Activated naive CD4-positive, alpha-beta T cell treated with anti-CD3 and anti-CD28 coated beads, Interleukin-2, amount 50 U/mL, for 72 hours (primary cell): ENCODE measurements at places on chromosomes 12 and 14. TPM values are rescaled to one million over a fixed set of nuclear protein-coding genes. Genes with fewer than 3 reads are reported as not detected.

The PXN gene
- 49.8 TPM for total RNA-seq

- DNase-seq = no peak
Observed at GRCh38 chr12:28248555-28249145, 58.4 kb downstream of the CCDC91 start.

The CACNA2D4 gene
- 3.8 TPM for total RNA-seq

GRCh38 chr12:62581288-62582064 lies 114.8 kb downstream of the MON2 start:
- no peak for DNase-seq

DNA sequence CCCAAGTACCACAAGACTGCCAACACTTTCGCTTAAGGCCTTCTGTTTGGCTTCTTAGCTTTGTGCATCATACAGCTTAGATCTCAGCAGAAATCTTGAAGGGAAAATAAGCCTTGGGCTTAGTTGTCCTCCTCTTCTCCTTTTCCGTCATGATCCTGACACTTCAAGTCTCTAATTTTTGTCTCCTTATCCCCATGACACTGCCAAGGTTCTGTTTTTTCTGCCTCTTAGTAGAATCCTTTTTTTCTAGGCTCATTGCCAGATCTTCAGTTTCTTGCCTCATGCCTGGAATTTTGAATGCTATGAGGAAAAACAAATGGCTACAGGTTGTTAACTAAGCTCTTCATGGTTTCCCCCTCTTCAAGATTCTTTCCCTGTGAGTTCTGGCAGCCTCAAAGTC lies 450.4 kb downstream of the LRFN5 start:
- no peak for DNase-seq

GRCh38 chr14:76872796-76873432 lies 46.7 kb downstream of the LRRC74A start:
- peak; percentile 71 for DNase-seq

DNA sequence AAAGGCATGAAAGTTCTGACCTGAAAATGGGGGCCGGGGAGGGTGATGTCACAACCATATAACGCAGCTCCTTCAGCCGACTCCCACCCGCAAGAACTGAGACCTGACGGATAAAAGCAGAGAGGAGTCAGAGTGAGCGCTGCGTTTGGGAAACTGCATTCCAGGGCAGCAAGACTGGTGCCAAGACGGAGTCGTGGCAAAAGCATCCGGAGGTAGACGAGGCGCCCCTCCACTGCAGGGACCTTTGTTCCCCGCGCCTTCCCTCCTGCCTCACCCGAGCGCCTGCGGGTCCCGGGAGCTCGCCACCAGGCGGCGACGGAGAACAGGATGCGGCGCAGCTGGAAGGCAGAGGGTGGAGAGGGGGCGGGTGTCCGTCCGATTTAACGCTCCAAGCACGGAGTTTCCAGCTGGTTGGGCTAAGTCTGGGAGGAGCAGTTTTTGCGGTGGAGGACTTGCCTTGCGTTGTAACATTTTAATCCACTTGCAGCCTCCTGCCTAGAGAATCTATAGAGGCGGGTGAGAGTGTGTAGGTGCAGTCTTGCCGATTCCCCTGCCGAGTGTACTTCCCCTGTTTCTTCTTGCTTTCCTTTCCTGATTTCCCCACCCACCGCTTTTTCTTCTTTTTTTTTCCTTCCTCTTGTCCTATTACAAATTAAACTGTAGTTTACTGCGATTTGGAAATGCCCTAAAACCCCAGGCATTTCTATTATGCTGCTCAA lies 1.2 kb upstream of the CPNE8 start:
- DNase-seq = peak; percentile 77

The CATSPERB gene
- 0.50 TPM for total RNA-seq

DNA sequence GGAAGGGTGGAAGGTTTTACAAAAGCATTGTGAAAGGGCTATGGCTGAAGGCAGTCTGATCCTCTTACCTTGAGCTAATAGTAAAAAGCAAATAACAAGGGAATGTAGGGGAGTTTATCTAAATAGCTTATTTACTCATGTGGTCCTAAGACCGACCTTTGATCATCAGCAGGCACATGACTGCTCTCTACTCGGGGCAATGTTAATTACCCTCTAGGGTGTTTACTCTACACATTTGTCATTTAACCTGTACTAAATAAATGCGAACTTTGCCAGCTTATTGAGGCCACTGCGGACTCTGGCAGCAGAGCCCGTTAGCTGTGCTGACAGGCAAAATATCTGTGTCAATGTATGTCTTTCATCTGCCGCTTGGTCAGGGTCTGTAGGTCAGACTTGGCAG lies 768.3 kb upstream of the ATXN7L3B start:
- DNase-seq = no peak

GRCh38 chr14:24032727-24033418 lies 18.9 kb upstream of the CARMIL3 start:
- DNase-seq = no peak

The GARIN6 gene
- not detected for total RNA-seq

The ENDOU gene
- not detected for total RNA-seq

DNA sequence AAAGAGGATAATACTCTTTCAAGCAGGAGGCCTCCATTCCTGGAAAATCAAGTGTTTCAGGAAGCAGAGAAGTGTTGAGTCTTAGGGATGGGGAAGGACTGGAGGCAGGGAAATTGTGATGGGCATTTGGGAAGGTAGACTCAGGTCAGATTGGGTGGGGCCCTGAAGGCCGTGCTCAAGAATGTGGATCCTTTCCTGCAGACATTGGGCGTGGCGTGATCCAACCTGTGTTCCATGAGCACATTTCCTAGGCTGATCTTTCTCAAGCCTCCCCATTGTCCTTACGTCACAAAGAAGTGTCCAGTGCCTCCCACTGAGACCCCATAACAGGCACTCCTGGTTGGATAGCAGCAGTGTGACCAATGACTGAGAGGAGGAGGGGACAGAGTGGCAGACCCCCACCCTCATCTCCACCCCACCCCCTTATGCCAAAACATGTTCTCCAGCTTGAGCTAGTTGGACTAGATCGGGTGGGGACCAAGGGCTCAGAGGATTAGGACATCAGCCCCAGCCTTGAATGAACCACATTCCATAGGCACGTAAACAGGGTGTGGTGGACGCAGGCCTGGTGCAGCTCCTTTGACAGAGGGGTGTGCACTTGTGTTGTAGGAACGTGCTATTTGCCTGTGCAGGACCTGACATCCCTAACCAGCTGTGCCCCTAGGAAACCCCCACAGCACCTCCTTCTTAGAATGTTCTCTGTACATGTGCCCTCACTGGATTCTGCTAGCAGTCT lies 76.8 kb downstream of the TTC9 start:
- no peak for DNase-seq

DNA sequence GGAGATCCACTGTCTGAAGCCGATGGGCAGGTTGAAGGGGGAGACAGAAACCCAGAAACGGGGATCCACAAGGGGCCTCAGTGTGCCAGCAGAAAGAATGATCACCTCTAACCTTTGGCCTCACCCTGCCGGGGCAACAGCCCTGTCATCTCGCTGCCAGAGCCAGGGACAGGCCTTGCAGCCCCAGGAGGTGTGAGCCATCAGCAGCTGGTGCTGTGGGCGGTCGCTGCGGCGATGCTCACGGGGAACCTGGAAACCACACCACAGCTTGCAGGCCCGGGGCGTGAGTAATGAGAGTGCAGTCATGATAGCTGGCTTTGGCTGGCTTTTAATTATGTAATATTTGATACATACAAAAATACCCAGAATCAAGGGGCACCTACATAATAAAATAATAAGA lies 4.7 kb upstream of the TTC7B start:
- peak; percentile 76 for DNase-seq

The ANP32D gene
- total RNA-seq = not detected

The SCARB1 gene
- total RNA-seq = 15.3 TPM

The MSI1 gene
- total RNA-seq = not detected

The OTOGL gene
- total RNA-seq = not detected

DNA sequence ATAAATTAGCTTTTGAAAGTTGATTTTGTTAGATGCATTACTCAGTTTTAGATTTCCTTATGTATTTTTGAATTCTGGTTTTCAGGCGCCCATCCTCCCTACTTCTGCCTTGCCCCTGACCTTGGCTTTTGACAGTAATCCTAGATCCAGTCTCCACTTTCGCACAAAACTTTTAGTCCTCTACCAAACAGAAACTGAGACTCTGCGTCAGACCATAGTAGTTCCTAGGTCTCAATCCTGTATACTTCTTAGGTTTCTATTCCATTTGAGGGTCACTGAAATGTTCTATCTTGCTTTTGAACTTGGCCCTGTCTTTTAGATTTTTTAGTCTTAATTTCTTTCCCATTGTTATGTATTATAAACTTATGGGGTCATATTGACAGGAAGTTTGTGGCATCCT lies 307.9 kb upstream of the GARIN6 start:
- DNase-seq = no peak

- DNase-seq = no peak
Observed at GRCh38 chr12:106790020-106790419, 15.5 kb downstream of the RIC8B start.

GRCh38 chr12:55974308-55974730 lies 441 bp downstream of the RAB5B start:
- peak; percentile 42 for DNase-seq

DNA sequence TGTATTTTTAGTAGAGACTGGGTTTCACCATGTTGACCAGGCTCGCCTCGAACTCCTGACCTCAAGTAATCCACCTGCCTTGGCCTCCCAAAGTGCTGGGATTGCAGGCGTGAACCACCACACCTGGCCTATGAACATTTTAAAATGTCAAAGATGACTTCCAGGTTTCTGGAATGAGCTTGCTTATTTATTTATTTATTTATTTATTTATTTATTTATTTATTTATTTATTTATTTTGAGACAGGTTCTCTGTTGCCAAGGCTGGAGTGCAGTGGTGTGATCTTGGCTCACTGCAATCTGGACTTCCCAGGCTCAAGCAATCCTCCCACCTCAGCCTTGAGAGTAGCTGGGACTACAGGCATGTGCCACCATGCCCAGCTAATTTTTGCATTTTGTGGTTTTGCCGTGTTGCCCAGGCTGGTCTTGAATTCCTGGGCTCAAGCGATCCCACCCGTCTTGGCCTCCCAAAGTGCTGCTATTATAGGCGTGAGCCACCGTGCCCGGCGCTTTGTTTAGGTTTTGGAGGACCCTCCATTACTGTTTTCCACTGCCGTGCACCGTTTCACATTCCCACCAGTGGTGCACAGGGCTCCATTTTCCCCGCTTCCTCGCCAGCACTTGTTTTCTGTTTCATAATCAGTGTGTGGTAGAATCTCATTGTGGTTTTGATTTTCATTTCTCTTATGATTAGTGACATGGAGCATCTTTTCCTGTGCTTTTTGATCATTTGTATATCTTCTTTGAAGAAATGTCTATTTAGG lies 6.4 kb upstream of the CFAP251 start:
- no peak for DNase-seq

- DNase-seq = no peak
Observed at GRCh38 chr12:92341065-92341668, 195.5 kb upstream of the BTG1 start.

DNA sequence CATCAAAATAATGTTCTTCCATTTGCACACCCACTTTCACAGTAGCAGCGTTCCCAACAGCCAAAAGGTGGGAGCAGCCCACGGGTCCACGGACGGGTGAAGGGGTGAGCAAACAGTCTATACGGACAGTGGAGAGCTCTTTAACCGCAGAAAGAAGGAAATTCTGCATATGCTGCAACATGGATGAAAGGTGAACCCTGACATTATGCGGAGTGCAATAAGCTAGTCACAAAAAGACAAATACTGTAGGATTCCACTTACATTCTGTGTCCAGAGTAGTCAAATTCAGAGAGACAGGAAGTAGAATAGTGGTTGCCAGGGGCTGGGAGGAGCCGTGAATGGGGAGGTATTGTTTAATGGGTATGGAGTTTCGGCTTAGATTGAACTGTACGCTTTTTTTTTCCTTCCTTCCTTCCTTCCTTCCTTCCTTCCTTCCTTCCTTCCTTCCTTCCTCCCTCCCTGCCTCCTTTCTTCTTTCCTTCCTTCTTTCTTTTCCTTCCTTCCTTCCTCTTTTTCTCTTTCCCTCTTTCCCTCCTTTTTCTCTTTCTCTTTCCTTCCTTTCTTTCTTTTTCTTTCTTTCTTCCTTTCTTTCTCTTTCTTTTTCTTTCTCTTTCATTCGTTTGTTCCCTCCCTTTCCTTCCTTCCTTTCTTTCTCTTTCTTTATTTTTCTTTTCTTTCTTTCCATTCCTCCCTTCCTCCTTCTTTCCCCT lies 15.8 kb upstream of the ANKRD9 start:
- no peak for DNase-seq

DNA sequence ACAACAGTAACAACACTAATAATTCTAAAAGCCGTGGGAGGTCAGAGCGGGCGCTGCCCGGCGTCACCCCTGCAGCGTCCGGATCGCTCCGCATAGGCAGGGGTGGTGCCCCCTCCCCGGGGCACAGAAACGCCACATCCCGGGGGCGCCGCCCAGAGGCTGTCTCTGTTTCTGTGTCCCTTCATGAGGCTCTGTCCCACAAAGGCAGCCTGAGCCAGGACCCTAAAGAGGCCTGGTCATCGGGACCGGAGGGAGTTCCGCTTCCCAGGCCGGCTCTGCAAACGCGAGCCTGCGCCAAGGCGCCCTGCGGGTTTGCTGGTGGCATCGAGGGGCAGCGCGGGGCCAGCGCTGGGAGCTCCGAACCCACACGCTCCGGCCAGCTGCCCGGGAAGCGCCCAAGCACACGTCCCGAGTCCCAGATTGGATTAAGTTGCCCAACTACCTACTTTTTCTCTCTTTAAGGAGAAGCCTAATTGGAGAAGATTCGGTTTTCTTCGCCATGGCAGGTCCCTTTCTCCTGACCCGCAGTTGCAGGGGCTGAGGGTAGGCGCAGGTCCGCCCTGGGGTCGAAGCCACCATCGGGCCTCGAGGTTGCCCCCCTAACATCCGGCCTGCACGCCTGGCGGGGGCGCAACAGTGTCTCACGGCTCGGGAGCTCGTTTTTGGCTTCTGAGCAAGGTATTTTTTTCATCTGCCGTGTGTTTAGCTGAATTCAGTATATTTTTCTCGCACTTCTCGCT lies 421.7 kb downstream of the VRK1 start:
- peak; percentile 58 for DNase-seq

- DNase-seq = no peak
Observed at GRCh38 chr12:76444408-76444984, 96.3 kb upstream of the BBS10 start.

The KRT71 gene
- not detected for total RNA-seq

GRCh38 chr12:89992668-89993451 lies 284.2 kb upstream of the ATP2B1 start:
- DNase-seq = no peak

- no peak for DNase-seq
Observed at GRCh38 chr14:20493634-20494033, 11.7 kb upstream of the RNASE10 start.

- no peak for DNase-seq
Observed at GRCh38 chr12:19712041-19712440, 272.7 kb downstream of the AEBP2 start.

DNA sequence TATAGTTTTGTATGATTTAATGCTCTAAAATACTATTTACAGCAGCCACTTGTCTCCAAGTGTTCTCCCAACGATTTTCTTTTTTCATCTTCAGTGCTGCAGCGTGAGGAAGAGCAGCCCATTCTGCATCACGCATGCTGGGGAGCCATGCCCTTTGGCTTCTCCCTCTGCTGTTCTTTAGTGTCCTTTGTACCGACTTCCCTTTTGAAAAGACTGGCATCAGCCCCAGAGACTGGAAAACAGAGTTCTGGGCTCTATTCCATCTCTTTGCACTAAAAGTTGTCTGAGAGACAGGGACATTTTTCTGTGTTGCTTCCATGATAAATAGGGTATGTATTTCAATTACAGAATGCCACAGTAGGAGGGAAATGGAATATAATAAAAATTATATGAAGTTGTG lies 105.1 kb downstream of the RERG start:
- no peak for DNase-seq

The PRICKLE1 gene
- total RNA-seq = not detected

The C12orf60 gene
- 2.6 TPM for total RNA-seq

GRCh38 chr14:78399316-78399889 lies 229.2 kb downstream of the NRXN3 start:
- DNase-seq = no peak

The CACNA1C gene
- total RNA-seq = 0.05 TPM
